ENCODE measurements at places on chromosomes 3 and 15.

DNA sequence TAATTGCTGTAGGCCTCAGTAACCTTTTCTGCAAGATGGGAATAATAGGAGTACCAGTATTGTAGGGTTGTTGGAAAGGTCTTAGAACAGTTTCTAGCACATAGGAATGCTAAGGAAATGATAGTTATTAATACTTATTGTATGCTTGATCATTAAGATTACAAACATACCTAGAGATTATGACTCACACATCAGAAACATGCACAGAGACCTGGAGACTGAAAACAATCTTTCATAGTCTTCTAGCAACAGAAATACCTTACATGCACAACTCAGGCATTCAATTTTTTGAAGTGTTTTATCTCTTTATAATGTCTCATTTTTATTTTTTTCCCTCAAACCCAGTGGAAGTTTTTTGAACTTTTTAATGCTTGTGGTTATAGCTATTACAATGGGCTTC, 104.4 kb upstream of the ZBTB20 start:
- no peak for DNase-seq

- no peak for DNase-seq
Measured at GRCh38 chr3:58989163-58989562, 60.7 kb downstream of the CFAP20DC start.

DNA sequence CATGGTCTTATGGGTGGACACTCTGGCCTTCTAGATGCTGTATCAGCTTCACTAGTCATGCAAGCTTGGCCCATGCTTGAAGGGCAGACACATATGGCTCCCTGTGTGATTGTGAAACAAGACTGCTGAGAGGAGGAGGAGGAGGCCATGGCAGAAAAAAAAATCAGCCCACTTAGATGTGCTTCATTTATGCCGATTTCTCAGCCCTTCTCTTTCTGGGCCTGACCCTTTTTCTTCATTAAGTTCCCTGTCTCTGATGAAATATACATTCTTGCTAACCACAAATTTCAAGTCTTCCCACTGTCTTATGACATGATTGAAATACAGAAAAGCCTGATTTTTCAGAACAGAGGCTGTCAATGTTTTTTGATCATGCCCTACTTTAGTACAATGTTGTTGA, 213.0 kb upstream of the FEZF2 start:
- no peak for DNase-seq

DNA sequence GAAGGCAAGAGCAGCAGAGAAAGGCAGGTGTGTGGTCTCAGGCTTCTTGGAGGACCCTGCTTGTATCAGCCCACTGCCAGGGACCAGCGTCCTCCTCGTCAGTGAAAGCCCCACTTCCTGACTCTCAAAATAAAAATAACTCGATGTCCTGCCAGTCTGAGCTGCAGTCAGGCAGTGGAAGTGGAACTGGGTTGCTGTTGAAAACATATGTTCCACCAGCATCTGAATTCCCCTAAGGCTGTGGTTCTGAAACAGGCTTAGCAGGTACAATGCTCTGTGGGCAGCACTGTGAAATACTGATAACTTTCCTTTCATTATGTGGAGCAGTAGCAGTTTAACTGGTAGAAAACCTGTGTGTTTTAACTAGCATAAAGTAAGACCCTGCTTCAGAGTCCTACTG, 121.6 kb upstream of the EIF1B start:
- no peak for DNase-seq

GRCh38 chr3:89171687-89172545, 64.5 kb downstream of the EPHA3 start:
- no peak for DNase-seq

DNA sequence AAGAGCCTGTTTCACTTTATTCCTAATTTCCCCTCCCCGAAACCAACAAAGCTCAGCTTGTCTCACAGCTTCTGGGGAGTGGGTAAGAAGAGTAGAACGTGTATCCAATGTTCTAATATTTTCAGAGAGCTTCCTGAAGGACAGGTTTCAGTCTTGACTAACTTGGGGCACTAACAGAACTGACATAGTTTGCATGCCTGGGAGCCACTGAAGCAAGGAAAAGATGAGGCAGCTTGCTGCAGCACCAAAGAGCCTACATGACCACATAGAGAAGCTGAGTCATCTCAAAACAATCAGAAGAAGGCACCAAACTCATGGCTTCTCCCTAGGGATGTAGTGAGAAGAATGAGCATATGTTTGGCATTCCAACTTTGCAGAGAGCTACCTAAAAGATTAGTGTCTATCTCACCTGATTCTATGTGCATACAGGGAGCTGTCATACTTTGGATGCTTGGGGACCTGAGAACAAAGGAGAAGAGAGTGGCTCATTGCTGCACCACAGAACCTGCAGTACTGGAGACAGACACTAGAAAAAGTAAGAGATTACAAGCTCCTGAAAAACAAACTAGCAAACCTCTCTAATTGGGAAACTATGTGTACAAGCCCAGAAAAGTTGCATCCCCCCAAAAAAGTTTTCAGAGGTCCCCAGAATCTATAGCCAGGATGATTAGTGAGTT, 86.9 kb downstream of the DCLK3 start:
- DNase-seq: no peak

- DNase-seq: no peak
Measured at GRCh38 chr3:39917065-39917773, 107.8 kb downstream of the MYRIP start.

- no peak for DNase-seq
Measured at GRCh38 chr3:8937064-8938020, 25.9 kb downstream of the RAD18 start.

- DNase-seq: no peak
Measured at GRCh38 chr3:195815169-195815771, 3.5 kb upstream of the MUC4 start.

- no peak for DNase-seq
Measured at GRCh38 chr3:72475258-72476138, 372.7 kb downstream of the SHQ1 start.

DNA sequence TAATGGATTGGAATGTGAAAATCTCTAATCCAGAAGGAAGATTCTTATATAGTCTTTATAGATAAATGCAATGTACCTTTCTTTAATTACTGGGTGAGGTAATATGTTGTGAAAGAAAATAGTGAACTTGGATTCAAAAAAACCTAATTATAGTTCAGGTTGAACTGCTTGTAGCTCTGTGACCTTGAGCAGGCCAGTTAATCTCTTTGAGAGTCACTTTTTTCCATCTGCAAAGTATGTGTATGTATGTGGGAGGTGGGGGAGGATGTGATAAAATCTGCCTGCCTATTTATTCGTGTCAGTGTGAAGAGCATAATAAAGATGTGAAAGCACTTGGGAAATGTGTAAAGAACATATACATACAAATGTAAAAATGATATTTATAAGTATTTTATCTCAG, 34.4 kb downstream of the GLCE start:
- no peak for DNase-seq

- no peak for DNase-seq
Measured at GRCh38 chr3:30666572-30667279, 60.3 kb downstream of the TGFBR2 start.

- DNase-seq: no peak
Measured at GRCh38 chr3:139450159-139450558, 26.2 kb downstream of the RBP2 start.

- no peak for DNase-seq
Measured at GRCh38 chr15:80966431-80967197, 23.0 kb downstream of the MESD start.

- no peak for DNase-seq
Measured at GRCh38 chr15:70160267-70160666, 62.5 kb upstream of the TLE3 start.

- no peak for DNase-seq
Measured at GRCh38 chr3:159875116-159875515, 113.5 kb upstream of the IL12A start.

- no peak for DNase-seq
Measured at GRCh38 chr3:196645897-196646665, 6.6 kb downstream of the NRROS start.

DNA sequence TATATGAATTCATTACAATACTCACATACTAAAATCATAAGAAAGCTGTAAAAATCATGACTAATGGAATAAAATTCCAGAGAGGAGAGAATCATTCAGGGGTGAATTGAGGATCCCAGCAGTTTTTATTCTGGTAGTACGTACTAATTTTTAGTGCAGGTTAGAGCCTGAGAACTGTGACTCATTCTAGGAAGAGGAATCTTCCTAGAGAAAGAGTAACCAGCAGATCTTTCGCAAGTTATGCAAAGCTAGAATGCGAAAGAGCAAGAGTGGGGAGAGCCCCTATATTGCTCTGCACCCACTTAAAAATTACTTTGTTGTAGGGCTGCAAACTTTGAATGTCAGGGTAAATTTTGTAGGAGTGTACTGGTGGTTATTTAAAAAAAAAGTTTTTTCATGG, 303.6 kb upstream of the ARPP21 start:
- DNase-seq: no peak

DNA sequence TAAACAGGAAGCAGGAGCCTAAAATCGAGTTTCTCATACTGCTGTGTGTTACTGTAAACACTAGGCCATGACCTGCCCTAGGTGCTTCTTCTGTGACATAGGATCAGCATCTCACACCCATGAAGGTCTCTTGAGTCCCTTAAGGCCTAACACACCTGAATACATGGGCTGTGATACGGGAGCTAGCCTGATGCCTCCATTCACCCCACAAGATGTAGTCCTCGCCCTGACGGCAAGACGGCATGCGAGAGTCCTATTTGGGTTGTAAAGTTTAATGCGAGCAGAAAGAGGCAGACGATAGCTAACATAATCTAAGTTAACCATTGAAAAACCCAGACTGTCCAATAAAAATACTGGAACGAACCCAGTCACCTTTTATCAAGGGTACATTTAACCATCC, 241.1 kb upstream of the ICE2 start:
- no peak for DNase-seq

GRCh38 chr3:71710906-71711494, 14.2 kb downstream of the EIF4E3 start:
- no peak for DNase-seq

DNA sequence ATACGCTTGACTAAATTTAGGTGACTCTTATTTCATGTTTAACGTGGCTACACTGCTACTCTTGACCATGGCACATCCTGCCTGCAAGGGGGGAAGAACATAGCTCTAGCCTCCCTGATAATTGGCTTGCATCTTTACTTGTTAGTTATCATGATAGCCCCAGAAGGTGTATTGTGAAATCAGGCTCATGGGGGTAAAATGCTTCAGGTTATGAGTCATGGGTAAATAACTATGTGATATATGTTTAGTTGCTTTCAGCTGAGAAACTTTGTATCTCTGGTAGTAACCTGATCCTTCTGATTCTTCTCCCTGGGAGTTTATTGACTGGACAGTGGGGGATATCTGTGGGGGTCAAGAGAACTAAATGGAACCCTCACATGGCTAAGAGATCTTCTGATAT, 660.8 kb upstream of the UBE2E2 start:
- no peak for DNase-seq

- DNase-seq: no peak
Measured at GRCh38 chr15:93671387-93671943, 559.9 kb upstream of the MCTP2 start.

GRCh38 chr3:44865272-44866035, 3.7 kb downstream of the TMEM42 start:
- no peak for DNase-seq

- DNase-seq: no peak
Measured at GRCh38 chr15:60673166-60673565, 194.2 kb upstream of the ICE2 start.

DNA sequence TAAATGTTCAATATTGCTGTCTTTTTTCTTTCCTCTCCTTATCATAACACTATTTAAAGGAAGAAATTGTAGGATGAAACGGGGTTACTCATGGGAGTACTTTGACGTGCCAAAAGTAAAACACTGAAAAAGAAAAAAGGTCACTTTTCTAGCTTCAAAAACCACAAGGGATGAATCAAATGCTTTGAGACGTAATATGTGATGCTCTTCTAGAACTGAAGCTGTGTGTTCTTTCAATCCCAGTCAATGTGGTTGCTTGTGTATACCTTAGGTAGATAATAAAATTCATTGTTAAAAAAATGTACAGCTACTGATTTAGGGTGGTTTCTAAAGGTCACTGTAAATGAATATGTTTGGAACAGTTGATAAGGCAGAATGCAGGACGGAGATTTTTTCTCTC, 538.8 kb upstream of the ZNF717 start:
- no peak for DNase-seq

DNA sequence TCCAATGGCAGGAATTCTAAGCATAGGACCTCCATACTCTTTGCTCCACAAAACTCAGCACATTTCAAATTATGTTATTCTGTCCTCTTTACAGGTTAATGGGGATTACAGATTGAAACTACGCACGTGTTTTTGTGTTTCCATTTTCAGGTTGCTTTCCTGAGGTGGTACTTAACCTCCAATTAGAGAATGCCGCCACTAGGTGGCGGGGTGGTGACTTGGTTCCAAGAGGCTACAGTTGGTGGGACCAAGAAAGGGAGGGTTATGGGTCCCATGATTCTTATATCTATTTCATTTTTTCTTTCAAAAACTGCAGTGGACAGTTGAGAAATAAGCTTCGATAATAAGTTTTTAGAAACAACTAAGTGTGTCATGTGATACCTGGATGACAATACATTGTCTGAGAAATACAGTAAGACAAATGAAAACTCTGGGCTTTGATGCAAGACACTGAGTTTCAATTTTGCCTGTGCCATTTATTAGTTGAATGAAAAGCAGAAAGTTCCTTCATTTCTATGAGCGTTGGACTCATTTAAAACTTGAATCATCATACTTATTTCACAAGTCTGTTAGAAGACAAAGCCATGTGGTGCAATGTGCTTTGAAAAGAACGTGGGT, 539.0 kb downstream of the FGF12 start:
- DNase-seq: no peak

DNA sequence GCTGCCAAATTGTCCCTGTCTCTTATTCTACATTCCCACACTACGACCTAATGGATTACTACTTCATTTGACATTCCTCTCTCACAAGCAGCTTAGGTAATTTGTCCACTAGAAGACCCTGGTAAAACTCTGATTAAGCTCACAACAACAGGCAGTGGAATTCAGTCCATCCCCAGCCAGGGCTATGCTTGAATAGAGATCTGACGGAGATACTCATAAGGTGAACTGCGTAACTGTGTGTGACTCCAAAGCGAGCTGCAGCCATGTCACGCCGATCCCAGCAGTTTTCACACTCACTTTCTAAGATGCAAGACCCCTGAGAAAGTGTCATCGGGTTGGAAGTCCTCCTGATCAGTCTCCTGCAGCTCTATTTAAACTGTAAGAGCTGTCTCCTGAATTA, 25.7 kb upstream of the ROBO2 start:
- no peak for DNase-seq

DNA sequence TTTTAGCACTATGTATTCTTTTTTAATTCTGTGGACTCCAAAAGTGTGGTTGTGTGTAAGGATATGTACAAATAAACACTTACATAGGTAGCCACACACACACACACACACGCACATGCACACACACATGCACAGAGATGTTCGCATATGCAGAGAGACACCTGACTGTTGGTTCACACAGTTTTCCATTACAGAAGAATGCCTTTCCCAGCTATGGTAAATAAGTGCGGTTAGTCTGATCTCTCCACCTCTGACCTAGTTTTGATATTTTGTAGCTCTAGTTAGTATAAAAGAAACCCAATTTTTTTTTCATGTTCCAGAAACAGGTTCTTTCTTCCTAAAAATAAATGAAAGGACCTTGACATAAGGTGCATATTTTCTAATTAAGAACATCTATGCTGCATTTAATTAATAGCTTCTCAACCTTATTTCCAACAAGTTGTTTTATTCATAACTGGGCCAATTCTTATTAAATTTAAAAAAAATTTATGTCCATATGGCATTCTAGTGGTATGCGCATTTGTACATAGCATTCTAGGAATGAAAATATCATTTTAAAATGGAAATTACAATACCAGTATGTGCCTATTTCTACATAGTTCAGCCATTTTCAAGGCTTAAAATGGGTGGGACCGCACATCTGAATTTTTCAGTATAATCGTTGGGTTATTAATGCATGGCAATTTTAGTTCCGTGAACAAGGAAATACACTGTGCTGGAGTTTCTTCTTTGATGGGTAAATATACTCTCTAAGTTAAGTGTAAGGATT, 27.2 kb downstream of the TMEM108 start:
- DNase-seq: no peak

All from activated CD4-positive, CD25-positive, alpha-beta regulatory T cell treated with anti-CD3 and anti-CD28 coated beads, Interleukin-2, amount 50 U/mL, for 16 hours (primary cell).